ENCODE measurements at places on chromosomes 3 and 15. TPM values are rescaled to one million over a fixed set of nuclear protein-coding genes. Genes with fewer than 3 reads are reported as not detected.

DNA sequence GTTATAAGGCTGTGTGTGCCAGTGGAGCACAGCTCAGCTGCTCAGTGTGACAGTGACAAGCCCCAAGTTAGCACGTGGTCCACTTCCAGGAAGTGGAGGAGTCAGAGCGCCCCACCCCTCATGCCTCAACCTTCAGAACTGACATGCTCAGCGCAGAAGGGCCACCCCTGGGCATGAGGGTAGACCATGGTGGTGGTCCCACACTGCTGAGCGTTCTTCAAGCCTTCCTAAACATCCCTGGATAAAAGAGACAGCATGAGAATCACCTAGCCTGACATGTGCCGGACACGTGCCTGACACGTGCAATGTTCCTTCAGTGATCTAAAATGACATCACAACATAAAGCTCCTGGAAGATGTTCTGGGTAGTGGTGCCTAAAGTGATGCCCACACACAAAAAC is 16.8 kb downstream of the ATP10A start:
- no peak for DNase-seq

Gene CCR3
- total RNA-seq = not detected

GRCh38 chr15:70717237-70717793 is 46.0 kb downstream of the UACA start:
- DNase-seq = peak; percentile 42

DNA sequence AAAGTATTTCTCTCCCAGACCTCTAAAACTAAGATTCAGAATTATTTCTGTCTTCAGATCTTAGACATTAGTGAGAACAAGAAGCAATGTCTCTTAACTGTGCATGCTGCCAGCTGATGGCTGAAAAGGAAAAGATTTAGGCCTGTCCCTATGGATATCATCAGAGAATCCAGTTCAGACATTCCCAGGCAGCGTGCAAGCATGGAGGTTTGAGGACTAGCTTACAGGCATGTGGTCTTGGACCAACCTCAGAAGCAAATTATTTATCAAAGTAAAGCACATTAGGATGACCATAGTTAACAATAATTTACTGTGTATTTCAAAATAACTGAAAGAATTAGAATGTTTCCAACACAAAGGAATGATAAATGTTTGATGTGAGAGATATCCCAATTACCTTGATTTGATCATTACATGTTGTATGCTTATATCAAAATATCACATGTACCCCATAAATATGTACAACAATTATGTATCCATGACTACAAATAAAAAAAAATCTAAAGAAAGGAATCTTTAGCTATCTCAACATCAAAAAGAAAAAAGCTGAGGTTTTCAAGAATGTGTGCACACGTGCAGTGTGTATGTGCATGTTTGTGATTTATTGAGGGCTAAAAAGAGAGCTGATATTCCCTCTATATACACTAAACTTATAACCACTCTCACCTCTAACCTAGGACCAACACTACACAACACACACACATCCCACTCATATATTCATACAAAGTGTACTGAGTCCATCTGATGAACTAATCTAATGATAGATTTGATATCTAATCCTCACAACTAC is 108.9 kb upstream of the THBS1 start:
- DNase-seq = peak; percentile 36

Gene SLC22A14
- not detected for total RNA-seq

GRCh38 chr3:138384976-138385375 is 36.6 kb downstream of the MRAS start:
- DNase-seq = no peak

DNA sequence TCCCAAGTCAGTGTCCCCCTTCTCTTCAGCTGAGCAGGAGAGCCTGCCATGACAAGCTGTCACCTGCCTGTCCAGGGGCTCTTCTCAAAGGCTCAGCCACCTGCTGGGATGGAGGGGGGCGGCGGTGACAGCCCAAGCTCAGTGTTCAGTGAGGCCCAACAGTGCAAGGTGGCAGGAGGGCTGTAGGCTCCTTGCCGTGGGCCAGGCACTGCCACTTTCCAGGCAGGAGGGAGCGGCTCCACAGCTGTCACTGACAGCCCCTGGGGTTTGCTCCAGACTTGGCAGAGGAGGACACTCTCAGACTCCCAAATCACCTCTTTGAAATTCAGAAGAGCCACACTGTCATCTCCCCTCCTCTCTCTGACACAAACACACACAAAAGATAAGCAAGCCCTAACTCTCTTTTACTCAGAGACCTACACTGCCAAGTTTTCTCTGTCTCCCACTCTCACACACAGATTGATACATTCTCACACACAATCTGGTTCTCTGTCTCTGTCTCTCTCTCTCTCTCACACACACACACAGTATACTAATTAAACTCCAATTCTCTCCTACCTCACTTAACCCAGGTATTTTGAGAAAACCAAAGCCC is 443.3 kb downstream of the EPHB1 start:
- DNase-seq = no peak

Gene RARB
- 1.4 TPM for total RNA-seq

- DNase-seq = no peak
These were observed 30.9 kb upstream of the KCNMB3 start for GRCh38 chr3:179281825-179282224.

- DNase-seq = no peak
These were observed 3.2 kb downstream of the ZDHHC19 start for GRCh38 chr3:196207833-196208607.

Gene ASTE1
- total RNA-seq = 7.5 TPM

Gene SLC28A2
- not detected for total RNA-seq

GRCh38 chr3:170420307-170420821 is 1.7 kb downstream of the CLDN11 start:
- DNase-seq = peak; percentile 47

- DNase-seq = no peak
These were observed 117.8 kb downstream of the UBE2E2 start for GRCh38 chr3:23320586-23321570.

DNA sequence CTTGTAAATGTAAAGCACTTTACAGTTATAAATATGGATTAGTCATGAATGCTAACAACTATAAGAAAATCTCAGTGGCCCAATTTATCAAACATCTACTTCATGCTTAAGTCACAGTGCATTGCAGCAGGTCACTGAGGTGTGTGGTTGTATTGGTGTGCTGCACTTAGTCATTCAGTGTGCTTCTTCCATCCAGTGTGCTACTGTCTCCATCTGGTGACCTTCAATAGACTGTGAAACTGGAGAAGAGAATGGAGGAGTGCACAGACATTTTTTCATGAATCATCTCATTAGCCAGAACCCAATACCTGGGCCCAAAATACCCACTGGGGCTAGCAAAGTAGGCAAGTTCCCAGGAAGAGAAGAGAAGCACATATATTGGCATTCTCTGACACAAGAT is 199.6 kb downstream of the SHOX2 start:
- DNase-seq = no peak

Gene NLGN1
- 12.5 TPM for total RNA-seq

DNA sequence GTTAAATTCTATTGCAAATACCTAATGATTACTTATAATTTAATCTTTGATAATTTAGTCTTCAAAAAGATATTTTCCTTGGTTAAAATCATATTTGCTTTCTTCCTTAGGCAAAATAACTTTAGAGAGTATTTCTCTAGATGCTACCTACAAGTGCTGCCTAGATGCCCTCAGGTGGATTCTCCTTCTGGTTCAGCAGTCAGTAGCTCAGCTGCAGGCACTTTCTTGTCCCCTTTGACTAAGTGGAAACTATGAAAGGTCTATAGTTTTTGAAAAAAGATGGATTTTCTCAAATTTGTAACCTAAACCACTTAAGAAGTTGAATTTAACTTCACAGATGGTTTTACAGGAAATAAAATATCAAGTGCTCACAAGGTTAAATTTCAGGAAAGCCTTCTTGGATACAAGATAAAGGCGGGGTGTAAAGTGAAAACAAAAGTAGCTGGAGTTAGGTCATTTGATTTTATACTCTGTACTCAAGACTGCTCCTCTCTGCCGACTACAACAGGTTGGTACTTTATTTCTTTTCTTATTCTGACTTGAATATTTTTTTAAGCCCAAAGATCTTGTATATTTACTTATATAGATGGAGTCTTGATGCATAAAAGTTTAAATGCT is at the start of gene ACKR4:
TSS of gene ACKR4 (plus strand) at position 455 of the 618 bp plus-strand sequence. CDS start 3,128 bp downstream, outside the sequence.
- DNase-seq = no peak

DNA sequence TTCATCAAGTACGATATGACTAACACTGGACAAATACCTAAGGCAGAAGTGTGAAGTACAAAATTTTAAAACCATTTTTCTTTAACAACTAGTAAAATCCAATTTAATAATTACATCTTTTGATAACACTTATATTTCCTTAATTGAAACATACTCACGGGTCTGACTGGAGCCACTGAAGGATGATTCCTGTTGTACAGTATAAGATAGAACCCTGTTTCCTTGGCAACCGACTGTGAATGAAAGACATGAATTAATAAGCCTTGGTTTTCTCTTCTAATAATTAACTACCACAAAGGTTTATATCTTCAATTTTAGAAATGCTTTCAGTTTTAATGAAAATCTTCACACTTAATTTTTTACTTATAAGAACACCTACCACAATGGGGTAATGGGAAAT is 19.4 kb downstream of the DHX36 start:
- no peak for DNase-seq

DNA sequence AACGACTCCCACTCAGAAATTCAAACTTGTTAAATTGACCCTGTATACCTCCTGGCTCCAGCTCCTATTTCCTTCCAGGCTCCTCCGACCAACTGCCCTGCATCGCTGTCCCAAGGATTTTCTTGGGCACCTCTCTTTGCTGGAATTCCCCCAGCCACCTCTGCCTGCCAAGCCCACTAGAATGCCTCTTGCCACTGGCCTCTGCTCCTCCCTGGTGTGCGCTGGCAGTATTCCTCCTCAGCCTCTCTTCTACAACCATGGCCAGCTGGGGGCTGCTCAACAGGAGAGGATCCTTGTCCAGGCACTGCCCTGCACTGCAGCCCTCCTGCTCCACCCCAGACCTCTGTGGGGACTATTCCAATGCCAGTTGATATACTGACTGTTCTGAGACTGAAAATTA is 7.4 kb downstream of the WNT7A start:
- DNase-seq = no peak

Gene SHF
- total RNA-seq = 1.8 TPM

Gene MESP2
- 0.28 TPM for total RNA-seq

DNA sequence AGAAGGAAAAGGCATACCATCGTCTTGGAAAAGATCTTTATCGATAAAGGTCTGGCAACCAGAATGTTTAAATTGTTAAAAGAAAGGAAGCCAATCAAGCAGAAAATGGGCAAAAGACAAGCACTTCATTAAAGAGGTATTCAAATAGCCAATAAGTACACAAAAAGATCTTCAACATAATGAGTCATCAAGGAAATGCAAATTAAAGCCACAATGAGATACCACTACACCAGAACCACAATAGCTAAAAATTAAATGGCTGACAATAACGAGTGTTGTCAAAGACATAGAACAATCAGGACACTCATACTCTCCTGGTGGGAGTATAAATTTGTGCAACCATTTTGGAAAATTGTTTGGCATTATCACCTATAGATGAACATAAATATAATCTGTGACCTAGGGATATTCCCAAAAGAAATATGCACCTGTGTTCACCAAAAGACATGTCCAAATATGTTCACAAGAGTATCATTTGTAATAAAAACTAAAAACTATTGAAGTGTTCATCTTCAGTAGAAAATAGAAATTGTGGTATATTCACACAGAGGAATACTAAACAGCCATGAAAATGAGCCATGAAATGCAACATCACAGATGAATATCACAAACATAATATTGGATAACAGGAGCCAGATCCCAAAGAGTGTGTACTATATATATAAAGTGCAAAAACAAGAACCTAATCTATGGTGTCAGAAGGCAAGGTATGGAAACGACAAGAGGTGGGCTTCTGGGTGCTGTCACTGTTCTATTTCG is 14.4 kb upstream of the BTBD1 start:
- DNase-seq = no peak

Gene CD200R1
- total RNA-seq = under 0.01 TPM

Gene SOX14
- total RNA-seq = not detected

- no peak for DNase-seq
These were observed 408.5 kb downstream of the MFSD1 start for GRCh38 chr3:159210336-159210735.

DNA sequence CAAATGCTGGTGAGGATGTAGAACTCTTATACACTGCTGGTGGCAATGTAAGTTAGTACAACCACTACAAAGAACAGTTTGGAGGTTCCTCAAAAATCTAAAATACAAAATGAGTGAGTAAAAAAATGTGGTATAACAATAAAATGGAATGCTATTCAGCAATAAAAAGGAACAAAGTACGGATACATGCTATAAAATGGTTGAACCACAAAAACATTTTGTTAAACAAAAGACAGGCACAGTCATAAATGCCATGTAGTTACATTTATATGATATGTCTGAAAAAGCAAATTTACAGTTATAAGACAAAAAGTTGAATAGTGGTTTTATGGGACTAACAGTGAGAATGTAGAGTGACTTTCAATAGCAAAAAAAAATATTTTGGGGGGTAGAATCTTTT is 285.8 kb downstream of the TBC1D5 start:
- DNase-seq = no peak

Gene CCDC80
- 406 TPM for total RNA-seq

Gene NAA80
- total RNA-seq = 3.1 TPM

Gene STRA6
- total RNA-seq = not detected

Gene REC114
- not detected for total RNA-seq

DNA sequence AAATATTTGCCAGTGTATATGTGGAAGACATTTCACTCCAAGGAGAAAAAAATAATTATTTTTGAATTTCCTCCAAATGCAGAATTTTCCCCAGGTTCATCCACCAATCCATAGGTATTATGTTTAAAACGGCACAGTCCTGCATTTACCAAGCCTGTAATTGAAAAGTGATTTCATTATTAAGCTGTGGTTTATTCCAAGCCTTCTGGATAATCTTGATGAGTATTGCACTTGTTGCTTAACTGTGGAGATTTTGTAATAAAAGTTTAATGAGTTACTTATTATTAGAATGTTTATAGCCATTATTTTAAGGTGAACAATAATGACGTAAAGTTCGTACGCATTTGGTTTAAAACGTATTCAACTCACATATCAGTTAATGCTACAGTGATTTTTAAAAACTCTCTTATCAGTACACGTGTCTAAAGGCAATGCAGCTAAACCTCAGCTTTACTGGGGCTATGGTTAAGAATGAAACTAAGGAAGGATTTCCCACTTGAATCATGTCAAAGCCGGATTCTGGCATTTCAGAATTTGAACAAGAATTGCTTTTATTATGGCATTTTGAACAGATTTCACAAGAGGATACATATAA is 283.9 kb downstream of the MECOM start:
- DNase-seq = no peak

GRCh38 chr3:184981071-184981470 is 169.1 kb downstream of the VPS8 start:
- DNase-seq = no peak

Gene SLC25A26
- 17.5 TPM for total RNA-seq

GRCh38 chr3:184563941-184564684 is 2.5 kb downstream of the EPHB3 start:
- no peak for DNase-seq

GRCh38 chr15:100939791-100940190 is 20.6 kb downstream of the LRRK1 start:
- DNase-seq = no peak
